Activated CD4-positive, alpha-beta T cell treated with anti-CD3 and anti-CD28 coated beads for 36 hours (primary cell): ENCODE measurements at places on chromosomes 4 and X. TPM values are rescaled to one million over a fixed set of nuclear protein-coding genes. Genes with fewer than 3 reads are reported as not detected.

LNX1 gene
- not detected for total RNA-seq

DNA sequence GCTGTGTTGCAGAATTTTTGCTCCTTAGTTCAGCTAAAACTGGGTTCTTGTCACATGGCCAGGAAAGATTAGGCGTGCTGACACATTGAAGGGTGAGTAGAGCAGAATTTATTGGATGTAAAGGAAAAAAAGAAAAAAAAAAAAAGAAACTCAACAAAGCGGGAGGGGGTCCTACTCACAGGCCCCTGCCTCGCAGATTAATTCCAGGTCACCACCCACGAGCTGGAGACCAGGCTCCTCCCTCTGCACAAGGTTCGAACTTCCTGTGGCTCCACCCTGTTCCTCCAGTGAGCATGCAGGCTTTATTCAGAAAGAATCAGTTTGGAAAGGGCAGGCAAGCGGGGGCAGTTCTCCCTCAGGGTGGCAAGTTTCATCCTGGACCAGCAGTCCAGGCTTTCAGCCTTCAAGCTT lies 17.1 kb downstream of the MGST2 start:
- H3K4me1 ChIP-seq = peaks cover 8% of the 10 kb centered on the region
- H3K36me3 ChIP-seq = peaks cover 28% of the 10 kb centered on the region
- DNase-seq = no peak
- no peak overlapping the region for H3K4me3 ChIP-seq
- no peak overlapping the region for H3K27ac ChIP-seq
- H3K27me3 ChIP-seq = no peaks in the 10 kb centered on the region

- peaks cover 2% of the 10 kb centered on the region for H3K27me3 ChIP-seq
- no peak for DNase-seq
- H3K4me3 ChIP-seq = no peak overlapping the region
- peaks cover 4% of the 10 kb centered on the region for H3K4me1 ChIP-seq
Observed at GRCh38 chrX:103467887-103468286, 51.4 kb downstream of the RAB40A start.

- no peak overlapping the region for H3K27ac ChIP-seq
- H3K4me1 ChIP-seq = peaks cover 7% of the 10 kb centered on the region
- H3K36me3 ChIP-seq = peaks cover 2% of the 10 kb centered on the region
- H3K27me3 ChIP-seq = no peaks in the 10 kb centered on the region
- DNase-seq = peak; percentile 70
Observed at GRCh38 chr4:1356181-1356998, 9.4 kb downstream of the UVSSA start.

DNA sequence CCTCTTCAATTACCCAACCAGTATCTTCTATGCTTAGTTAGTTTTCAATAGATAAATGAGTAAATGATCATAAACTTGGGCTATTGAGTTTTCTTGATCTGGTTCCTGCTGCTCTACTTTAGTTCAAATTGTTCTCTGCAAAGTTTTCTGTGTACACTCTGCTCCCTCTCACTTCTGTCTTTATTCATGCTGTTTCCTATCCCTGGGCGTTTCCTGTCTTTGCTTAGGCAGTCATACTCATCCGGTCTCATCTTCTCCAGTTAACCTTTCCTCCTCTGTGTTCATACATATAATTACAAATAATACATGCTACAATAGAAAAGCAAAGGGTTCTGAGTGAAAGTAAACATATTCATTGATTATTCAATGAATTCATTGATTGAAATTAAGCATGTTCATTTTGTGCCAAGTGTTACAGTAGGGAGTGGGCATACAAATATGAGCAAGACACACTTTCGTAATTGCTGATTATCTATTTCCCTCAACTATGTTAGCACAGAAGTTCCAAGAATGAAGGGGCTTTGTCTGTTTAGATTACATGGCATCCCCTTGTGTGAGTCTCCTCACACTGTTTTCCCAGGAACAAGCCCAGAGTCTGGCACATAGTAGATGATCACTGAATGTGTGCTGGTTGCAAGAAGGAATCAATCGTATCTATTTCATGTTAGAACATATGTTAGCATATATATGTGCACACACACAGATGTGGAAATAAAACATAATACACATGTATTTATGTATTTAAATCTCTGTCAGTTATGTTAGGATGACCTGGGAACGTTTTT lies 1.1 kb downstream of the RAB39B start:
- H3K27me3 ChIP-seq = no peaks in the 10 kb centered on the region
- H3K4me1 ChIP-seq = peaks cover 21% of the 10 kb centered on the region
- peak overlapping the region; percentile 89 for H3K4me3 ChIP-seq
- DNase-seq = no peak
- peak overlapping the region; percentile 94 for H3K27ac ChIP-seq
